HAP-1 (cell line): ENCODE measurements at places on chromosomes 5 and 9.

DNA sequence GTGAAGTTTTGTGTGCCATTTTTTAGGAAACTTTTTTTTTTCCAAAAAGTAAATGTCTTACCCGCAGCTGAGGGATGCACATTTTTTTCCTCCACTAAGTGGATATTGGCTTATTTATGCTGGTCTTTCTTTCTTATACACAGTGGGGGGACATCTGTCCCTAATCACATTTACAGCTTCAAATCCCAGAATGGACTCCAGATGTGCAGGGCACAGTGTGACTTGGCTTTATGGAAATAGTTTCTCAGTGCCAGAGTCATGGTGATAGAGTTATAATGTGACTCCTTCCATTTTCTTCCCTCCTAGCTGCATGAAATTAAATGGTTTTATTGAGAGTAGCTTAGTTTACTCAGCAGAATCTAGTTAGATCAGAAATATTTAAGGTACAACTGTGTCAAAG, 66.5 kb downstream of the SV2C start:
- DNase-seq: no peak

DNA sequence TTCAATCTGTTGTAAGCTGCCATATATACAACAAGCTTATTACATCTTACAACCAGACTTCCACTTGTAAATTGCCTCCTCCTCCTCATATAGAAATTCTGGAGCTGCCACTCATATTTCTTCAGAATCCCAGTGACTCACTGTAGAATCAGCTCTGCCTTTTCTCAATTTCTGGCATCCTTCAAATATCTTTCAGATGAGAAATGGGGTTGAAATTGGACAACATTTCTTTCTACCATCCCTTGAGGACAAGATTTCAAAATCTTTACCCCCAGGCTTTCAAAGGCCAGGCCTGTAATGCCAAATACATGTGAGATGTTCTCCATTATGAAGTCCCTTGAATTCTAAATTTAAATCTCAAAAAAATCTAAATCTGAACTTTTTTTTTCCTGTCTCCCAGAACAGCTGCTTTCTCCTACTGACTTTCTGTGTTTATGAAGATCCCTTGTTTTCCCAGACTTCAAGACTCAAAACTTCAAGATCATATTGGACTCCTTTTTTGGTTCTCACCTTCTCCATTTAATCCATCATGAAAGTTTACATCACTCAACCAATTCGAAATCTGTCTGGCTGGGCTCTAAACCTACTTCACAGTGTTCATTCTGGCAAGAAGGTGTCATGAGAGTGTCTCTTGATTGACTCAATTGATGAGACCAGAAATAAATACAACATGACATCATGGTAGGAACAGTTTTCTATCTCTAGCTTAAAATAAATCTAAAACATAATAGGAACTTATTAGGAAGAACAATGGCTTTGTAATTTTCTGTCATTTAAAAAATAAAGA, 109.8 kb downstream of the HMHB1 start:
- DNase-seq: no peak

DNA sequence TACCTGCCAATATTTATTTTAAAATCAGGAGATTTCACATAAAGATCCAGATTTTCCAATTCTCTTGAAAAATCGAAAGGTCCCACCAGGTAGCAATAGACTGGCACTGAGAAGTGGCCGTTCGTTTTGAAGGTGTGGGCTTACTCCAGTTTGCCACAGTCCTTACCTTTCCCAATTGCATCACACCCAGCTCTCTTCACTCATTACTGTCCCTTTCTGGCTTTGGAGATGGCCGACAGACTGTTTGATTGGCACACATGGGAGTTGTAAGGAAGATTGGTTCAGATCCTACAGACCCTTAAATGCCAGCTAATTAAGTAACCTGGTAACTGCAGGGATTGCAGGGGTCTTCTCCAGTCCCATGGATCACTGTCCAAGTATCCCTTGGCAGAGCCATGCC, 68.7 kb upstream of the LARP1 start:
- no peak for DNase-seq

- DNase-seq: no peak
Observed at GRCh38 chr5:79011219-79011836, 26.2 kb upstream of the ARSB start.

DNA sequence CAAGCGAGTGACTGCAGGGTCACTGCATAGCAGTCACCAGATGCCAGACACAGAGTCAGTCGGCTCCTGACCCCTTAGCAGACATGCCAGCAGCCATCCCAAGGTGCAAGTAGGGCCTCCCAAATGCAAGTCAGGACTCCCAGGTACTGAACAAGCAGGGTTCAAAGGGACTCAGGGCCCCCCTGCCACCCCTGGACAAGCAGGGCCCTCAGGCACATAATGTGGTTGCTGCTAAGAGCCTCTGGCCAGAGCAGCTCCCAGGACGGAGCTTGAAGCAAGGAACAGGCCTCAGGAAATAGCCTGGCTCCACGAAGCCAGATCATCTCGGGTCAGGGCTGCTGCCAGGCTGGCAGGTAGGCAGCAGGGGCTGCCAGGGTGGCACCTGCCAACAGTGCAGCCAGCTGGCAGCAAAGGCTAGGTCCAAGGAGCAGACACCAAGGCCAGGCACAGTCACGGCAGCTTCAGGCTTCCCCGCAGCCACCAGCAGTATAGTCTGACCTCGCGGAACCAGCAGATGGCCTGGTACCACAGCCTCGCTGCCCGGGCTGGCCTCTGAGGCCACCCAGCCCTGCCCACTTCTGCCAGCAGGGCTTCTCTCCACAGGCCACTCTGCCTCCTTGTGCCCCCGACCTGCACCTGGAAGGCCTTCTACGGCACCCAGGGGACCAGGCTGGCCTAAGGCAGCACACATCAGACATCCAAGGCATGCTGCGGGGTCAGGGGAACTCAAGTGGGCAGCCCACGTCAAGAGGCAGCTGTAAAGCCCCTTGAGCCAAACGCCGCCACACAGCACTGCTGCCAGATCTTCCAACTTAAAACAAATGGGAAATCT, 7.4 kb downstream of the EEIG1 start:
- no peak for DNase-seq

DNA sequence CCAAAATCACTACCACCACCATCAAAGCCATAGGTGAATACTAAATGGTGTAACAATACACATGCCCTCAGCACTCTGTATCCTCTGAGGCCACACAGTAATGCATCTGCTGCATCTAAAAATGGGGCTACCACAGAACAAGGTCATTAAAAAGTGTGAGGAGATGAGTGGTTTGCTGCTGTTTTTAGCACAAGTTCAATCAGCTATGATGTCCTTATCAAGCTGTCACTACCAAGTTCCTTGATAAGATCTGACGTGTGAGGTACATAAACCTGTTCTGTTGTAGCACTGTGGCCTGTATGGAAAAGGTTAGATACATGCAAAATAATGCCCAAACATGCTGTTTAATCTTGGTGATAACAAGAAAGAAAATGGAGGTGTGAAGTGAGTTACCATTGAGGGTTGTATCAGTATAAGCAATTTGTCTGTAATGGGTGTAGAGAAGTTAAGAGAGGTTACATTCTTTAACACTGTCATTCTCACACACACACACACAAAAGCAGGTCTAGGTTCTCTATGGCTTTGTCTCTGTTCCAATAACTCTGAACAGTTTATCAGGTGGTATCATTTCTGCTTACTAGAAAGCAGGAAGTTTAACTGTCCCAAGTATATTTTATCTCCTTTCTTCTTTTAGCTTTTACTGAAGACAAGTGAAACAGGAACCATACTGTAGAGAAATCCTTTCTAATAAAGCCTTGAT, 252.9 kb downstream of the CWC27 start:
- DNase-seq: no peak

GRCh38 chr5:173806270-173807035, 81.7 kb upstream of the CPEB4 start:
- DNase-seq: no peak

- no peak for DNase-seq
Observed at GRCh38 chr9:35164711-35165110, 2.9 kb downstream of the UNC13B start.

DNA sequence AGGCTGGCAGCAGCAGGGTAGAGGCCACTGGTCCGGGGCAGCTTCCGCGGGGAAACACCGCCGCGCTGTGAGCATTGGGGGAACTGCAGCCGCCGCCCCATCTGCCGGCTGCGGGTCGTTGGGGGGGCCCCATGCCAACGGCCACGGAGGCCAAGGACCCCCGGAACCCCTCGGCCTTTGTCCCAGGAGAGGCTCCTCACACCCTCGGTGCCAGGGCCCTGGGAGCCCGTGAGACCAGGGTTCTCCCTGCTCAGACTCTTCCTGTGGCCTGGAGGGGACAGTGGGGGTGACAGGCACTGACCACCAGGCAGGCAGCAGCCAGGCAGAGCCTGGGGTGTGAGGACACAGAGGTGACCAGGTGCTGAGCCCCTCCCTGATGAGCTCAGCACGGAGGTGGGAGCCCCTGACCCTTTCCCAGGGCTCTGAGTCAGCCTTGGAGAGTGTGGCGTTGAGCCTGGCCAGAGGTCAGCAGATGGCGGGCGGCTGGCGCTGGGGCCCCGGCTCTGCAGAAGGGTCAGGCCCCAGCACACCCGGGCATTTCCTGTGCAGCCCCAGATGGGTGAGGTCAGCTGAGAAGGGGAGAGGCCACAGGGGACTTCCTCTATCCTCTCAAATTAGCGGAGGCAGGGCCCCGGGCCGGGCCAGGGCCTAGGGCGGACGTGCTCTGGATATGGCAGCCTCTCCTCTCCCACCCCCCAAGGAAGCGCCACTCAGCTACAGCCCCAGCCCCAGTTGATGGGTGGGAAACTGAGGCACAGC, 17.9 kb upstream of the EGFL7 start:
- DNase-seq: peak; percentile 90

DNA sequence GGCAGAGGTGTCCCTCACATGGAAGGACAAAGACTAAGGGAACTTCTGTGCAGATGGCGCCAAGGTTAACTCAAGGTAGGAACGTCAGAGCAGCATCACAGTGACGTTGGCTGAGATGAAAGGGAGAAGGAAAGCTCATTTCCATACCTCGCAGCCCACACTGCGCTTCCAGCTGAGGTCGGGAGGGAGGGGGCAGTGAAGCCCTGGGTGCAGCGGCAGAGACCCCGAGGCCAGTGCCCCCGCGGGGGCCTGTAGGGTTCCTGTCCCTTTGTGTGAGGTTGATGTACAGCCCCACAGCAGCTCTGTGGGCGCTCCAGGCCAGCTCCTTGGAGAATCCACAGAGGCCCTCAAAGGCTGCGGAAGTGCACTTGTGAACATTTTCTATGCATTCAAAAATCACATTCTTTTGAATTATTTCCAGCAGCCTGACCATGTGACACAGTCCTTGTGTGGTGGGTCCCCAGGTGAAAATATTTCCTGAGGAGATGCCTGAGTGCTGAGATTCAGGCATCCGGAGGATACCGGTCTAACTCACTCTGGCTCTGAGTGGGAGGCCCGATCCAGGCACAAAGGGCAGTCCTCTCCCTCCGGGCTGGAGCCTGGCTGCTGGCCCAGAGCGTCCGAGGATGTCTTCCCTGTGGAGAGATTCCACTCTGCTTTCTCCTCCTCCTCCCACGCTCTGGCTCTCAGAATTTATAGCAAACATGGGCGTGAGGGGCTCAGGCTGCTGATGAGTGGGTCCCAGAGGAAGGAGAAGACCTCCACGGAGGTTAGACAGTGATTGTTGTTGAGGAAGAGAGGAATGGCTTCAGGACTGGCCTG, 150.7 kb downstream of the ICE1 start:
- no peak for DNase-seq

GRCh38 chr5:95537501-95537900, 17.3 kb downstream of the SKIC3 start:
- no peak for DNase-seq

- no peak for DNase-seq
Observed at GRCh38 chr5:140303966-140304365, 1.1 kb upstream of the PFDN1 start.

- DNase-seq: peak; percentile 76
Observed at GRCh38 chr9:135701959-135702721, at the start of gene KCNT1. Gene KCNT1 (plus strand): TSS chr9:135702185. CDS start chr9:135702259, 74 bp downstream.

GRCh38 chr9:114373960-114374730, 13.6 kb downstream of the AKNA start:
- no peak for DNase-seq

- DNase-seq: no peak
Observed at GRCh38 chr5:145711417-145711816, 123.7 kb downstream of the PRELID2 start.

GRCh38 chr5:74067748-74068541, 441.9 kb downstream of the ARHGEF28 start:
- DNase-seq: no peak

DNA sequence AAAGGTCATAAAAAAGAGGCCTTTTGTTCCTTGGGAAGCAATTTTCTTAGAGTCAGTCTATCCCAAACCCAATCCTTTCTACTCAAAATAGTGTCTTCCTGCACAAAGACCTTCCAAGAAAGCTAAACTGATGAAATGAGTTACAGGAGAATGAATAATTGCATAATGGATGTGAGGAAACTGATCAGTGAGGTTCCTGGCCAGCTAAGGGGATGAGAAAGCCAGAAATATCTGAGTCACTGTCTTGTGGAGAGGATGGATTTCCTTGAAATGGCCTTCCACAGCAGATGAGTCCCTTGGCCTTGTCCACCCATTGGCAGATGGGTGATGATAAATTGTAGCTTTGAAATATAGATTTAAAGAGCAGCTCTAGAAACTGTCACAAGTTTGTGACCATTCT, 756.1 kb downstream of the DNAH5 start:
- DNase-seq: no peak

DNA sequence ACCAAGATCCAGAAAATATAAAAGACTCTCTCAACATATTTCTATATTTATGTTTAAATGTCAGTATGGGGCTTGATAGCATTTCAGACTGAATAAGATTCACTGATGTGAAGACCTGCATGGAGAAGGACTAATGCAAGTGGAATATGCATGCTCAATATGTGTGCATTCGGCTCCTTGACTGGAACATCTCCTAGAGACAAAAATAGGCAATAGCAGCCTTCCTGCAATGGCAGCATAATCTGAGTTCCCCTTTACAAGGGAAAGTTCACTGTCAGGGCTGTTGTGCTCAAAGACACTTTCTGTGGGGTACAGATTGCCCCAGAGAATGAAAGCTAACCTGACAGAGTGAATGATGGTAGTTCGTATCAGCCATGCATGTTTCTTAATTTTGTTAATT, 42.4 kb downstream of the STARD4 start:
- DNase-seq: no peak

GRCh38 chr5:7606840-7607465, 211.0 kb downstream of the ADCY2 start:
- DNase-seq: no peak

GRCh38 chr5:172715421-172715780, 55.6 kb downstream of the DUSP1 start:
- DNase-seq: no peak

DNA sequence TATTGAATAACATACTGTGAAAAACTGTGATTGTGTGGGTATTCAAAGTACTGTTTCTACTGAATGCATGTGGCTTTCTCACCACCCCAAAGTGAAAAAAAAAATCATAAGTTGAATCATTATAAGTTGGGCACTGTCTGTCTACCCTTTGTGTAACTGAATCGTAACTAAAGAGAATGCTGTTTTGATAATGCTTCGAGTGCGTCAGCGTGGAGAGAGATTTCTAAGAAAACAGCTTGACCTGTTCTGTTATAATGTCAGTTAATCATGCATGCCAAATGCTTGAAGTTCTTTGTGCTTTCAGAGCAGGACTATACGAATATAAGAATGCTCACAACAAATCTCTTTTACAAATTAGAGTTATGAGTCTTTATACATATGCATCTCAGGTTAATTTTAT, 148.8 kb upstream of the SGCD start:
- no peak for DNase-seq
